HFFc6 (cell line): ENCODE measurements at places on chromosomes 5 and 9. TPM values are rescaled to one million over a fixed set of nuclear protein-coding genes. Genes with fewer than 3 reads are reported as not detected.
A peak's percentile ranks its signal among the peaks of the same experiment; 100 is the strongest.

The GZMA gene
- total RNA-seq, result not detected in 3 replicates

DNA sequence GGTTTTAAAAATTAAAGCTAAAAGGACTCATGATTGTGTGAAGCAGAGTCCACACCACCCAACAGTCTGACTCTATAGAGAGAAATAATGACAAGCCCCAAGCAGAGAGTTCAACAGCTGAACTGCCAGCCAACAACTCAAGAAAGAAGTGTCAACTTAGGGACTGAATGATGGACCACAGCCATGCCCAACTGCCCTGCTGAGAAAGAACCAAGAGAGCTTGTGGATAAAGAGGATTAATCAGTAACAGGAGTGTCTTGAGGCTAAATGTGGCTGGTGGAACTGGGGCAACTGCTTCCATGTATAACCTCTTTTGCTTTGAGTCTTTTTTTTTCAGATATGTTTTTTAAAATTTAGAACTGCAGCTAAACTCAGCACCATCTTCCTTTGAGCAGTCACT, 109.3 kb downstream of the HSD17B3 start:
- H3K4me3 ChIP-seq, result no peak overlapping the region
- peaks cover 4% of the 10 kb centered on the region for H3K27me3 ChIP-seq
- H3K27ac ChIP-seq, result no peak overlapping the region
- DNase-seq, result no peak

The BRINP1 gene
- total RNA-seq, result not detected in 2 replicates

GRCh38 chr5:118407958-118408357, 580.4 kb downstream of the DTWD2 start:
- no peak overlapping the region for H3K27ac ChIP-seq
- H3K4me3 ChIP-seq, result no peak overlapping the region
- H3K4me1 ChIP-seq, result no peaks in the 10 kb centered on the region
- DNase-seq, result no peak
- H3K27me3 ChIP-seq, result no peaks in the 10 kb centered on the region; the same call in 1 of the 2 replicates
- H3K36me3 ChIP-seq, result 0 out of 2 replicates have a peak, but pooled peaks cover 5% of the 10 kb centered on the region

DNA sequence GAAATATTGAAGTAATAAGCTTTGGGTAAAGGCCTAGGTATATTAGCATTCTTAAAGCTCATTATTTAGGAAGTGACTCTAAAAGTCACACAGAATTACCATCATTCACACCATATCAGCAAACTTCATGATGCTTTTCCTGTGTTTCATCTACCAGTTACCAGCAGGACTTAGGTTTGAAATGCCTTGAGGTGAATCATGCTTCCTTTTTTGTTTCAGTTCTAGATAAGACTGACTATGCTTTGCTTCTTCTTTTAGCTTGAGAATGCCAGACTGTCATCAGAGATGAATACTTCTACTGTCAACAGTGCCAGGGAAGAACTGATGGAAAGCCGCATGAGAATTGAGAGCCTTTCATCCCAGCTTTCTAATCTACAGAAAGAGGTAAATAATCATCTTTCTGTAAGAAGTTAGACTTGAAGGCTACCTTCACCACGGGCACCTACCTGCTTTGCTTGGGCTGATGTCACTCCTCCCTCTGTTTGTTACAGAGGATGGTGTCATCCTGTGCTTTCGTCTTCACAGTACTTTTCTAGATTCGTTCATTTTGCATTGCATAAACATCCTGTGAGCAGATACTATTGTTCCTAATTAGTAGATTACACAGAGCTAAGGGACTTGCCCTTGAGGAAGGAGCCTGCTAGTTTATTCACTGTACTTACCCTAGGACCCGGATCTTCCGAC, 34.7 kb downstream of the LMNB1 start:
- peaks cover 4% of the 10 kb centered on the region; the same call in 1 of the 2 replicates for H3K36me3 ChIP-seq
- H3K4me1 ChIP-seq, result peaks cover 50% of the 10 kb centered on the region
- H3K27ac ChIP-seq, result peak overlapping the region; percentile 79
- H3K4me3 ChIP-seq, result peak overlapping the region; percentile 20
- peak; percentile 62 for DNase-seq
- no peaks in the 10 kb centered on the region for H3K27me3 ChIP-seq

The SARDH gene
- total RNA-seq, result 0.45 to 5.1 TPM (median 0.56 TPM) in 3 replicates

- no peak overlapping the region for H3K27ac ChIP-seq
- no peak overlapping the region for H3K4me3 ChIP-seq
- H3K4me1 ChIP-seq, result no peaks in the 10 kb centered on the region
Measured at GRCh38 chr5:44051591-44051990, 337.6 kb downstream of the FGF10 start.

DNA sequence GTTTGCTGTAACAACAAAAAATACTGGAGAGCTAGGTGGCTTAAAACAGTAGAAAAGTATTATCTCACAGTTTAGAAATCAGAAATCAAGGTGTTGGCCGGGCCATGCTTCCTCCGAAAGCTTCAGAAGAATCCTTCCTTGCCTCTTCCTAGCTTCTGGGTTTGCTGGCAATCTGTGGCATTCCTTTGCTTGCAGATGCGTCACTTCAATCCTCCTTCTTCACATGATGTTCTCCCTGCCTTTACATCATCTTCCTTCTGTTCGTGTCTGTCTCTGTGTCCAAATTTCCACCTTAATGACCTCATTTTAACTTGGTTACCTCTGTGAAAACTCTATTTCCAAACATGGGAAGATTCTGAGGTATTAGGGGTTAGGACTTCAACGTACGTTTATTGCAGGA, 90.4 kb upstream of the CHD1 start:
- H3K4me1 ChIP-seq, result peaks cover 20% of the 10 kb centered on the region
- H3K27me3 ChIP-seq, result peaks cover 30% of the 10 kb centered on the region
- H3K36me3 ChIP-seq, result no peaks in the 10 kb centered on the region; the same call in 1 of the 2 replicates
- no peak overlapping the region for H3K27ac ChIP-seq

- H3K4me3 ChIP-seq, result no peak overlapping the region
- DNase-seq, result no peak
Measured at GRCh38 chr9:82939451-82939850, 123.5 kb downstream of the RASEF start.

GRCh38 chr5:172385010-172385563, 69.2 kb downstream of the SH3PXD2B start:
- H3K36me3 ChIP-seq, result peaks cover 15% of the 10 kb centered on the region; the same call in 1 of the 2 replicates
- H3K4me1 ChIP-seq, result peaks cover 31% of the 10 kb centered on the region
- DNase-seq, result no peak
- H3K27ac ChIP-seq, result no peak overlapping the region
- H3K27me3 ChIP-seq, result no peaks in the 10 kb centered on the region; the same call in 1 of the 2 replicates
